Stimulated activated CD4-positive, alpha-beta T cell treated with anti-CD3 and anti-CD28 coated beads, TNF-alpha, amount 100 ng/mL, for 1 hour (primary cell): ENCODE measurements at places on chromosomes 13 and 19.
A peak's percentile ranks its signal among the peaks of the same experiment; 100 is the strongest.

DNA sequence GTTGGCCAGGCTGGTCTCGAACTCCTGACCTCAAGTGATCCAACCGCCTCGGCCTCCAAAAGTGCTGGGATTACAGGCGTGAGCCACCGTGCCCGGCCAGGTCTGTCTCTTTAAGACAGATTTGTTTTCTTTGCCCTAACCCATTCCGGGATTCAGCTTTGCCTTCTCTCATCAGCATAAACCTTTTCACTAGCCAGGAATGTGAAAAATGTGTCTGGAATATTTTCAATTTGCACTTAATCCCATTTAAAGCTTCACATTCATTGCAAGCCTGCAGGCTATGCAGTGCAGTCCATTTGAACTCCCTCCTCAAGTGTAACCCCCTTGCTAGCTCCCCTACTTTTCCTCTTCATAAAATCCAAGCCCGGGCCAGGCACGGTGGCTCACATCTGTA is 880 bp upstream of the TMEM160 start:
- DNase-seq: no peak

DNA sequence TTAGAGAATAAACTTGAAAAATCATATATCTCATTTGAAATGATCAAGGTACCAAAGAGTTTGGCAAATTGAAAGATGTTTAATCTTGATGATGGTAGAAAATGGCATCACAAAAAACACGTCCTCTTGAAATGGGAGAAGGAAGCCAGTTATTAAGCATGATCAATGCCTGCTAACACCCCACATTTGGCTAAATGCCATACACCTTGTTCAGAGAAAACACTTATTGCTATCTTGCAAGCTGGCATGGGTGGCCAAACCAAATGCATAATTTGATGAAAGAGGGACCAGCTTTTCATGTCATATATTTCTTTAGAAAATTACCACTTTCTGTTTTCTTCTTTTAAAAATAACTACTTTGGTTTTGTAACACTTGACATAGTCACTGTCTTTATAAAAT is 141.3 kb downstream of the ZAR1L start:
- no peak for DNase-seq

GRCh38 chr13:27405546-27406134 is 18.8 kb upstream of the GTF3A start:
- no peak for DNase-seq

GRCh38 chr19:17497149-17497798 is 14.2 kb upstream of the PGLS start:
- no peak for DNase-seq

- peak; percentile 44 for DNase-seq
Measured at GRCh38 chr13:30395192-30396158, 26.8 kb upstream of the UBE2L5 start.

DNA sequence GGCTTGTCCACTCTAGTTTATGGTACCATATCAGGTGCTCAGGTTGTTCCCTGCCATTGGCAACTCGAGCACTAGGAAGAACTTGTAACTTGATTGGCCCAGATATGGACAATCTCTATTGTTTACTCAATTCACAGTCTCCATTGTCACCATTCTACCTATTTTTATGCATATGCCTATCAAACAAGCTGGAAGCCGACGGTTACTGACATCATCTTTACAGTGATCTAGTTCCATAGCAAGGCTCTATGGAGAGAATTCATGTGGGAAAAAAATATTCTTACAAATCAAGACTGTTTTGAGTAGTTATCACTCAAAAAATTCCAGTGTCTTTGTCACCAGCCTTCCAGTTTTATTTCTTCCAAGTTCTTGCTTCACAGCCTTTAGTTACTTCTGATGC is 1006.2 kb upstream of the PRR20A start:
- no peak for DNase-seq

DNA sequence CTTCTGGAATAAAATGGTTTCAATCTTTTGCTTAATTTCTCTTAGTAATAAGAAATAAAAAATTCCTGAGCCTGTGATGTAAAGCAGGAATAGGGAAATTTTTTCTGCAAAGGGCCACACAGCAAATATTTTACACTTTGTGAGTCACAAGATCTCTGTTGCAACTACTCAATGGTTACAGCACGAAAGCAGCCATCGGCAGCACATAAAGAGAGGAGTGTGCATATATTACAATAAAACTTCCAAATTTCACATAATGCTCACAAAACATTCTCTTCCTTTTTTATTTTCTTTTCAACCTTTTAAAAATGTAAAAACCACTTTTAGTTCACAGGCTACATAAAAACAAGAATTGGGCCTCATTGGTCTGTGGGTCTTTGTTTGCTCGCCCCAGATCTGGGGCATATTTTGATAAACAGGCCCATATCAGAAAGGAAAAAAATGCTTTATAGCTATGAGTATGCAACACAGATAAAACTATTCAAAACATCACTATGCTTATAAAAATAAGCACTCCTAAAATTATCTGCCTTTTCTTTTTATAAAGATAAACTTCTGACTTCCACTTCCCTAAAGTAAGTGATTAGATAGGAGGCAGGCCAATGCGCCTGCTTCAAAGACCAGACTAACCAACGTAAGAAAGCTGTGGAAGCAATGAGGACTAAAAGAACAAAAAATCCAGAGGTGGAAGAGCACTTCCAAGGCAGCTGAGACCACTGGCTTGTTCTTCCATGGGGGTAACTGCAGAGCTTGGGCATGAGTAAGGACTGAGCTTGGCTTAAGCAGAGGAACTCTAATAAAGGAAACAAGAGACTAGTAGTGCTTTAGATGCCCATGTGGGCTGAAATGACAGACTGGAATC is 26.5 kb downstream of the MYCBP2 start:
- DNase-seq: no peak

DNA sequence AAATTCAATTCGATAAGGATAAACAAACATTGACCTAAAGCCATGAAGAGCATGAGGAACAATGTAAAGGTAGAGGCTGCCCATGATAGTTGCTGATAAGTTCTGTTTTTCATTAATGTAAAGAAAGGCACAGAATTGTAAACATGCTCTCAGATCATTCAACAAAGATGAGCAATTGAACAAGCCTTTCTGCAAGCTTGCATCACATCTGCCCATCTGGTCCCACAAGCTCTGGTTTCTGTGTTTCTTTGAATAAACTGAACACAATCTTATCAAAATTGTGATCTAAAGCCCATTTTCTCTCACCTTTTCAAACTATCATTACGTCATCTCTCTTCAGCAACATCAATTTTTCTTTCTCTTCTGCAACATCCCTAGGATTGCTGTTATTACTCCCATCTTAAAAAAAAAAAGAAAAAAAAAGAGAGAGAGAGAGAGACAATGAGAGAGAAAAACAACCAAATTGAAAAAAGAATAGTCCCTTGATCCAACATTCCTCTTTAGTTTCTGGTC is 487.2 kb upstream of the GPC6 start:
- DNase-seq: no peak

DNA sequence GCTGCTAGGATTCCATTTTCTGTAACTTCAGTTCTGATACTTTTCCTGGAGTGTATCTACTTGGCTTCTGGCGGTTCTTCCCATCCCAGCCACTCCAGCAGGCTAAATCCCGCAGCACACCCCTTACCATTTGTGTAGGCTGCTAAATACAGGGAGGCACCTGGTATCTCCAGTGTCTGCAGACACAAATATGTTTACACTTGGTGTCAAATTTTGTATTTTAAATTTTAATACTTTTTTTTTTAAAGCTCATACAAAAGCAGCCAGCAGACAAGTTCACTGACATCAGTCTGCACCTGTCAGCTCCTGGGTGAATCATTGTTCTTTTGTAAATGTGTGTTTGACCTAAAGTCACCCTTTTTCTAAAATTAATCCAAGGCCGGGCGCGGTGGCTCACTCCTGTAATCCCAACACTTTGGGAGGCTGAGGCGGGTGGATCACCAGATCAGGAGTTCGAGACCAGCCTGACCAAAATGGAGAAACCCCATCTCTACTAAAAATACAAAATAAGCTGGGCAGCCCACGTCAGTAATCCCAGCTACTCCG is 3.4 kb upstream of the ZSCAN4 start:
- no peak for DNase-seq

GRCh38 chr13:48151363-48152161 is 56.7 kb upstream of the MED4 start:
- DNase-seq: no peak
